ENCODE measurements at places on chromosomes 16 and 17.

- DNase-seq = no peak
Measured at GRCh38 chr16:4026854-4027253, 89.4 kb downstream of the ADCY9 start.

GRCh38 chr16:86584726-86585721 lies 6.7 kb downstream of the FOXL1 start:
- no peak for DNase-seq

DNA sequence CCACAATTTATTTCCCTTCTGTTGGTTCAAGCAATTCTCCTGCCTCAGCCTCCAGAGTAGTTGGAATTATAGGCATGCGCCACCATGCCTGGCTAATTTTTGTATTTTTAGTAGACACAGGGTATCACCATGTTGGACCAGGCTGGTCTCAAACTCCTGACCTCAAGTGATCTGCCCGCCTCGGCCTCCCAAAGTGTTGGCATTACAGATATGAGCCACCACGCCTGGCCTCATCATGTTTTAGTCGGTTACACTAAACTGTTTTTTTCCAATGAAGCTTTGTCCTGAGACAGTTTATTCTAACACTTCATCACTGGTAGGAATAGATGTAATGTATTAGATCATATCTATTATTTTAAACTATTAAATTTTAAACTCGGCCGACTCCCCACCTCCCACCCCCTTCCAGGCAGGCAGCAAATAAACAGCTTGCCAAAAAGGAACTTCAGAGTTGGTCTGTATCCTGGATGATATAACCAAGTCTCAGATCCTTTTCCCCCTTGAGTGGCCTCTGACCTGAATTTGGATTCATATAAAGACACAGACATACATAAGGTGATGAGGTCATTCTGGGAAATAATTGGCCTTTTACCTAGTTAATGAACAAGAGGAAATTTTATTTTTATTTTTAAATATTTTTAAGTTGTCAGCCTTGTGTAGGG lies 18.4 kb upstream of the CORO6 start:
- no peak for DNase-seq

DNA sequence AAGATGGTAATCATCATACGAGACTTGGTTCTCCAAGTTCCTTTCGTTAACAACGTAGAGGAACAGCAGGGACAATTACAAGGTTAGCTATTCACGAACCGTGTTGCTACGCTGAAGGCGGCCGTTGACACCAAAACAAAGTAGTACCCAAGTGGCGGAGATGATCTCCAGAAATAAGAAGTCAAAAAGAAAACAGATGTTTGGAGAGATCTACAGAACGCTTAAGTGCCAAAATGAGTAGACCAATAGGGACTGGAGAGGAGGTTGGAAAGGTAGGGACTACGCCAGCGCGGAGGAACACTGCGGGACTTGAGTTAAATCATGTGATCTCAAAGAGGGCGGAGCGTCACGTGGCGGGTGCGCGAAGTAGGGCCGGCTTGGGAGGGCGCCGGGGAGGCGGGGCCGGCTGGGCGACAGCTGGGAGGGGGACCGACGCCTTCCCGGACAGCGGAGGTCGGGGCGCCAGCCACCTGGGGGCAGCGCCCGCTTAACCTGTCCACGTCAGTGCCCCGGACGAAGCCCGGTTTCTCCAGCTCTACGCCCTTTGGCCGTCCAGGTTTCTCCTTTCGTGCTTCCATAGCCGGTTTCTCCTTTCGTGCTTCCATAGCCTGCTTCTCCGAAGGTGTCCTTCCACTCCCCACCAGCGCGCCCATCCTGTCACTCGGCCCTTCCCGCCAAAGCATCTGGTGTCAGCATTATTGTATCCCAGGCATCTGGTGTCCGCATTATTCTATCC lies 636 bp upstream of the GABARAP start:
- peak; percentile 90 for DNase-seq

DNA sequence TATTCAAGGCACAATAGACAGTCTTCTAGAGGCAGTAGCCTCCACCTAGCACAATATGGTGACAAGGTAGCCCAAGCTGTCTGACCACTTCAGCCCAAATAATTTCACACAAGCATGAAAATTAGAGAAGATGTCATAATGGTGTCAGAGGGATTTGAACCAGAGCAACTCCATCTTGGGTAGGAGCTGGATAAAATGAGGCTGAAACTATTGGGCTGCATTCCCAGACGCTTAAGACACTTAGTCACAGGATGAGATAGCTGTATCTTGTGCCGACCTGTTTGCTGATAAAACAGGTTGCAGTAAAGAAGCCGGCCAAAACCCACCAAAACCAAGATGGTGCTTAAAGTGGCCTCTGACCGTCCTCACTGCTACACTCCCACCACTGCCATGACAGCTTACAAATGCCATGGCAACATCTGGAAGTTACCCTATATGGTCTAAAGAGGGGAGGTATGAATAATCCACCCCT lies 192.6 kb downstream of the CPPED1 start:
- DNase-seq = no peak

GRCh38 chr16:85347213-85347591 lies 234.9 kb upstream of the CIBAR2 start:
- DNase-seq = no peak

- no peak for DNase-seq
Measured at GRCh38 chr16:22141767-22142166, 20.5 kb upstream of the SDR42E2 start.

DNA sequence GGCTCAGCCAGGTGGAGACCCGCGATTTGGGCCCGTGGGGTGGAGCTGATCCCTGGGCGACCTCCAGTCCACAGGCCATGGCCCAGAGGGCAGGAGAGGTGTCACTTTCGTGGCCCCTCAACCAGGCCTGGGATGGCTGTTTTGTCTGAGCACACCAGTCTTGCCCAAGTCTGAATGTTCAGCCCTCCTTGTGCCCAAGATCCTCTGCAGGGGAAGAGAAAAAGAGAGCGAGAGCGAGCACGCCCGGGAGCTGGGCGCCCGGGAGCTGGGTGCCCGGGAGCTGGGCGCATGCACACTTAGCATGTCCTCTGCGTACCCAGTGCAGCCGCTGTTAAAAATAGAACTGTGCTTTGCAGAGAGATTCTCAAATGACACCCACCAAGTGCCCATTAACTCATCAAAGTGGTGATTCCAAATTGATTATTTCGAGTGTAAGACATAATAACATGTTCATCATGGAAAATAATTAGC lies 403.3 kb upstream of the TNRC6C start:
- DNase-seq = no peak

- no peak for DNase-seq
Measured at GRCh38 chr16:87742781-87743490, 22.9 kb downstream of the KLHDC4 start.

DNA sequence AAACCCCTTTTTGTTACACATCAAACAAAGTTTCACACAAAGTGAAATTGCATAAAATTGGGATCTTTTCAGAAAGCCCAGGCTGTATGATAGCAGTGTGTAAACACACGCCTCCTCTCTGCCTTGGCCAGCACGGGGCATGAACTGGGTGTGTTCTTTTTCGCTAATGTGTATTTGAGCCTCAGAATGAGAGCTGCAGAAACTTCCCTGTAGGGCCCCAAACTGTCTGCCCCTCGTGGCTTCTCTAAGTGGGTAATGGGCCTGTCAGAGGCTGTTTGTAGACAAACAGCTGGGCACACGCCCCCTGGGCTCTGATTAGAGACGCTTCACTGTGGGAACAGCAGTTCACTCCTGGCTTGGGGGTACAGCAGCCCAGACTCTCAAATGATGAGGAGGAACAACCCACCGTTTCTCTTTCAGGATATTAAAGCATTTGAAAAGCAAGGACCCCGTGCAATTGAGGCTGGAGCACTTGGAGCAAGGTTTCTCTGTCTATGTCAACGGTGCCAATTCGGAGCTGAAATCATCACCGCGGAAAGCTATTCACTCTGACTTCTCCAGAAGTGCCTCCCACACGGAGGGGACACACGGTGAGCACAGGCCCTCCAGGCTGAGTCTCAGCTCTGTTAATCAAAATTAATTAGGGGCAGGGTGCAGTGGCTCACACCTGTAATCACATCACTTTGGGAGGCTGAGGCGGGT lies 78.4 kb downstream of the KATNIP start:
- no peak for DNase-seq

DNA sequence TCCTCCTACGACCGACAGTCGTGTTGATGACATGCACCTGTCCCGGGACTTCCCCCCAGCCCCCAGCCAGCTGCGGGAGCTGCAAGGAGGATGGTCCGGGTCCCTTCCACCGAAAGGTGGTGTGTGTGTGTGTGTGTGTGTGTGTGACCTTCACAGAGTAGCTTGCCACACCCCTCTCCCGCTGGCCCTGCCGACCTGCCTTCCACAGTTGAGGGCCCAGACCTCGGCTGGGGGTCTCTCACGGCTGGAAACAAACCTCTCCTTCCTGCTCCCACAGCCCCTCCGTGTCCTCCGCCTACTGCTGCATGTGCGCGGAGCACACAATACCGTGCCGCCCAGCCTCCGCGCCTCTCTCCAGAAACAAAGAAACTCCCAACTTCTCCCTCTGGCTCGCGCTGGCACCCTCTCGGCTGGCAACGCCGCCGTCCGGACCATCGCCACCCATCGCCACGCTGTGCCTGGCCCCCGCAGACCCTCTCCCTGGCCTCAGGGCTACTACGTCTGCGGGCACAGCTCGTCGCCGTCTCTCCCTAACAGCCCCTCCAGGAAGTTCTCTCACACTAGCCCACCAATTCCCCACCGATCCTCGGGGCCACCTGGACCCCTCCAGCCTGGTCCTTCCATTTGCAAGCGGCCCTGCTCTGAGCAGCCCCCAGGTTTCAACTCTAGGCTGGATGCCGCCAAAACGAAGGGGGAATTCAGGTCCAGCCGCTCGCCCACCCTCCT lies 81.2 kb downstream of the TIMM22 start:
- DNase-seq = no peak

DNA sequence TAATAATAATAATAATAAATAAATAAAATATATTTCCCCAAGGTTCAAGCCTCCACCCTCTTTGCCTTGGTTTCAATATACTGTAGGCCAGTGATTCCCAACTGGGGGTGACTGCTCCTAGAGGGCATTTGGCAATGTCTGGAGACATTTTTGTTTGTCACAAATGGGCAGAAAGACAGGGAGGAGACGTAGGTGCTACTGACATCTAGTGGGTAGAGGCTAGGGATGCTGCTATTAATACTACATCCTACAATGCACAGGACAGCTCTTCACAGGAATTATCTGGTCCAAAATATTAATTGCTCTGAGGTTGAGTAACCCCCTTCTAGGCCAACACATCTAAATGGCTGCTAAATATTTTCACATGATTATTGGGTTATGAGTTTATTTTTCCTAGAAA lies 12.8 kb upstream of the PRR14 start:
- no peak for DNase-seq

DNA sequence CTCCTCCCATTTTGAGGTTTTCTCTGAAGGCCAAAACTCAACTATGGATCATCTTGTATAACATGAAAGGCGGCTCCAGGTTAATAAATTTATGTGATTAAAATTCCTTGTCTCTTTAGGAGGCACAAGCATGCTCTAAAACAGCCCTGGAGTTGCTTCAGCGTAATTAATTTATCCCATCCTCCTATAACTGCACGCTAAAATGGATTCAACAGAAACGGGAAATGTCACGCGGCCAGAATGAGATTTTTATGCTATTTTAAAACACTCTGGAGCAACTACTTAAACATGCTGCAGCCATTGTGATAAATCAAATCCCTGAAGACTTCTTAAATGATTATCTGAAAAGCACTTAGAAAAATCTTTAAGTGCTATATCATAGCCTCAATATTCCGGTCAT lies 106.6 kb downstream of the ADAMTS18 start:
- DNase-seq = no peak

- DNase-seq = no peak
Measured at GRCh38 chr16:11871193-11871592, 19.9 kb upstream of the RSL1D1 start.

DNA sequence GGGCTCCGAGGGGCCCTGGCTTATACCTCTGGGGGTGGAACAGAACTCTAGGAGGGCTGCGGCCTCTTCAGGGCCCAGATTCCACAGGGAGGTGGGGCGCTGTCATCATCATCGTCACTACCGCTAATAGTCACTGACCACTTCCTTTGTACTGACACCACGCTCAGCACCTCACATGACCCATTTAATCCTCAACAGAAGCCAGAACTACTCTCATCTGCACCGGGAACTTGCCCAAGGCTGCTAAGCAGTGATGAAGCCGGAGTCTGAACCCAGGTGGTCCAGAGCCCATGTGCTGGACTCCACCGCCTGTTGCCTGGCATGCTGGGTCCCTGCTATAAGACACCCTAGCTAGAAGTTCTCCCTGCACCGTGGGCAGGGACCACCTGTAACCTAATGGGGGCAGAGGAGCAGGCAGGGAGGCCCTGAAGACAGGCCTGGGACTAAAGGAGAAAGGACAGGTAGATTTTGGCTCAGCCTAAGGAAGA lies 12.0 kb downstream of the UNC13D start:
- DNase-seq = no peak

DNA sequence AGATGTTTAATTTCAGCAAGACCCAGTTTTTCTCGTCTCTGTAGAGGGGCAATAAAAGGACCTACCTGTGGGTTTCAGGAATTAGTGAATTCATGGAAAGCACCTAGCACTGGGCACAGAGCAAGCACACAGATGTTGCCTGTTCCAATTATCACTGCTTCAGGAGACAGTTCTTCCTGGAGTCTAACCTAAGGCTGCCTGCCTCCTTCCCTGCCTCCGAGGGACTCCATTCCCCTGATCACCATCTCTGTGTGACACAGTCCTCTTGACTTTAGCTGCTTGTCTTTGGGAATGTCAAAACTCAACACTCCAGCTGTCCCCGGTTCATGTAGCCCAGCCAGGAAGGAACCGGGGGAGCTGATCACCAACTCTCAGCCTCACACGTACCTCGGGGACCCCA lies 474.9 kb downstream of the SLC39A11 start:
- no peak for DNase-seq

DNA sequence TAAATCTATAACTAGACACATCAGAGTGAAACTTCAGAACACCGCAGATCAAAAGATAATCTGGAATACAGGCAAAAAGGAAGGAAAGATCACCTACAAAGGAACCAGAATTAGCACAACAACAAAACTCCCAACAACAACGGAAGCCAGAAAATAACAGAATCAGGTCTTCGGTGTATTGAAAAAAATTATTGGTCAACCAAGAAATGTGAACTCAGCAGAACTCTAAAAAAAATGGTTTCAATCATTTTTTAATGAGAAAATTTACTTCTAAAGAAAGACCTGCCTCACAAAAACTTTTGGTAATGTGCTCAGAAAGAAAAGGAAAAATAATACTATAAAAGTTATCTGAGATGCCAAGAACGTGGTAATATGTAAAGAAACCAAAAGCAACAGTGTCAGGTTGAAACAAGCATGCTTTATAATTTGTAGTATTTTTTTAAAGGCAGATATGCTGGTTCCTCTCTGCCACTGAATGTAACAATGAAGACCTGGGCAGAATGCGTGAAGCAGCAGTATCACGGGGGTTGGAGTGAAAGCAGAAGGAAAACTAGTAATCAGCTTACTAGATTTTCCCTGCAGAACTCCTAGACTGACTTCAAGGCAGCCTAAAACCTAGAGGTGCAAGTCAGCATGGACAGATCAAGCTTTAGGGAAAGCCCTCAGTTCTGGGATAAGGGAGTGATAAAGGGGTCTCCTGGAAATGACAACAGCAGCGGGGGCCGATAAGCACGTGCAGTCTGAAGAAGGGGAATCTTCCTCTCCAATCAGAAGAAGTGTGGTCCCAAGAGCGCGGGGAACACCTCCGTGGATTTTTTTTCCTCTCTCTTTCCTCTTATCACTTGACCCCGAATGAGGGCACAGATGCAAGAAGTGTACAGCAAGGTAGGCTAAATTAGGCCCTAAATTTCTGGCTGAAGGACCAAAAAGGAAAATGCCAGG lies 80.9 kb upstream of the TEKT1 start:
- no peak for DNase-seq
